ENCODE measurements at places on chromosomes 4 and X. TPM values are rescaled to one million over a fixed set of nuclear protein-coding genes. Genes with fewer than 3 reads are reported as not detected.

The CYLC1 gene
- total RNA-seq: not detected

The TXK gene
- total RNA-seq: not detected

The LINC00632 gene
- 22.1 TPM for total RNA-seq

The SPRY1 gene
- total RNA-seq: 16.7 TPM

Data from epithelial cell of alveolus of lung (primary cell).